ENCODE measurements at places on chromosomes 5 and 9.

GRCh38 chr5:102767862-102768261, 12.8 kb downstream of the PAM start:
- no peak for DNase-seq

DNA sequence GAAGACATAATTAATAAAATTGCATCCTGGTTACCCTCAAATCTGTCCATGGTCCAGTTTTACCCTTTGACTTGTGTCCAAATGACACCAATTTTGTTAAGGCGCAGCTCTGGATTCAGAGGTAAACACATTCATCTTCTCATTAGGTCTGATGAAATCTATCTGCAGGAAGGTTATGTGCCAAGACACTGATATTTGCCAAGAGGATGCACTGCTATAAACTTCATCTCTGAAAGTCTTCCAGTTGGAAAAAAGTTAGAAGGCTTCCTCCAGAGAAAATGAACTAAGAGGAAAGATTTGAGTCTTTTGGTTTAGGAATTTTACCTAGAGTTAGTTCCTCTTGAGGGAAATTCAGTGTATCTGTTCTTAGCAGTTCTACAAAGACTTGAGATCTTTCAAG, 717.8 kb downstream of the DTWD2 start:
- DNase-seq, result no peak

DNA sequence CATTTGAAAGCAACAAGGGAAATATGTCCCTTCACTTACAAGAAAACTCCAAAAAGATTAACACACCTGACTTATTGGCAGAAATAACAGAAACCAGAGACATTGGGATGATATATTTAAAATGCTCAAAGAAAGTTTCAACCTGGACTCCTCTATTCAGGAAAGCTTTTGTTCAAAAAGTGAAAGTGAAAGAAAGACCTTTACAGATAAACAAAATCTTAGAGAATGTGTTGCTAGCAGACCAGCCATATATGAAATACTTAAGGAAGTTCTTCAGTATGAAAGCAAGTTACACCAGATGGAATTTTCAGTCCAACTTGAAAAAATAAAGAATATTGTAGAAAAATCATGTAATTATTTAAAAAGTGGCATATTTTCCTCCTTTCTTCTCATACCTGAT, 1075.1 kb downstream of the NR2F1-AS1 start:
- no peak for DNase-seq

DNA sequence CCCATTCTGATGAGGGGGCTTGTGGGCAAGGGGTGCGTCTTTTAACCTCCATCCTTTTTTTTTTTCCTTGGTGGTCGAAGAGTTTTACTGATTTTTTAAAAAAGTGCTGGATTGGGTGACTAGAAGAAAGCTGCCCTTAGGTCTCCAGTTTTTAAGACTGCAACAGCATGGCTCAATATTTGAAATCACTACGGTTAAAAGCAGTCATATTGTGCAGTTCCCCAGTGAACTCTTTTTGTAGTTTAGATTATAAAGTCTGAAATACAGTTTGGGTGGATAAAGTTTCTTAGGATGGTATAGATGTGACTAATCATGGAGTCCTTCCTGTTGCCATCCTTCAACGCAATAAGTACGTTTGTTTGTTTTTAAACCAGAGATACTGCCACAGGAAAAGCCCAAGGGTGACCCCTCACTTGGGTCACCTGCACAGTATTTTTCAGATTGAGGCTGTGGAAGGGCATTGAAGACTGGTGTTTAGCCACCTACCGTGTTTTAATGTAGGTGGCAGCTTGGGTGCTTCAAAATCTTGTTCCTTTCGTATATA, 520 bp upstream of the DHFR start:
- DNase-seq, result no peak

DNA sequence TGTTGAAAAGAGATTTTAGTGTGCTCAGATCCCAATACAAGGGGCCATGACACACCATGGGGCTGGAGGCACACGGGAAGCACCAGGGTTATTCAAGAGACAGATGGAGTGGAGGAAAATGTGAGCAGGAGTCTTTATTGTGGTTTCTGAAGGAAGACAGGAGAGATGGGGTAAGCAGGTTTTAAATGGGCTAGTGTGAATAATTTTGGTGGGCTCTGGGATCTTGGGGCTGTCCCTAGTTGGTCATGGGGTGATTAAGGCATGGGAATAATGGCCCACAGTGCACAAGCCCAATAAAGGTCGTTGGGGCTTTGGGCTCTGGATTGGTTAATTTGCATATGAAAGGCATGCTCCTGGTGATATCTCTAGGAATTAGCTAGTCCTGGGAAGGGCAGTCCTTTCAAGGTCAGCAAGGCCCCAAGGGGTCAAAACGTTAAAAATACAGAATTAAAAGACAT, 3.6 kb upstream of the SCGB3A2 start:
- DNase-seq, result no peak

GRCh38 chr5:172904643-172905345, 54.4 kb upstream of the RPL26L1 start:
- DNase-seq, result peak; percentile 62

DNA sequence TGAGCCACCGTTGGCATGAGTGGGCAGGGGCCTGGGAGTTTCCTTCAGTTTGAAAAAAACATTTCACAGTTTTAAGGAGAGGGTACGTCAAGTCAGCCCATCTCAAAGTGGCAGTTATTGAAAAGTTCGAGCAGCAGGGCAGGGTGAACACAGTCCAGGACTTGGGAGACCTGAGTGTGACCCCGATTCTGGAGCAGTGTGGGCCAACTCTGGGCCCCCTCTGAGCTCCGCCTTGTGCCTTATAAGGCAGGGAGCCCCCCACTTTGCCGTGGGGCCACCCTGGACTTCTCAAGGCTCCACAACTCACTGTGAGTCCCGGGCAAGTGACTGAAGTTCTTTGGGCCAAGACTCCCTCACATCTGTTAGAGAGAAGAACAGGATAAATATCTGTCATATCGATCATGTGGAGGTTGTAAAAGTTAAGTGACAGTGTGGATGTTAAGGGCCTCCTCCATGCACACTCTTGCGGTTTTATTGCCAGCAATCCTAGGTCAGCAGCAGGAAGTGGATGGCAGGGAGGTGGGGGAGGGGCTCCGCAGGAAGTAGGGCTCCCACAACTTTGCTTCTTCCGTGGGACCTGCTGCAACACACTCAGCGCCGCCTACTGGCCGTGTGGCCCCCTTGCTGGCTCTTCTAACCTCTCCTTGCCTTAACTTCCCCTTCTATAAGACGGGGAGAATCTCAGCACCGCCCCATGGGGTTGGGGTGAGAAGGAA, 38.4 kb downstream of the HRH2 start:
- peak; percentile 23 for DNase-seq

DNA sequence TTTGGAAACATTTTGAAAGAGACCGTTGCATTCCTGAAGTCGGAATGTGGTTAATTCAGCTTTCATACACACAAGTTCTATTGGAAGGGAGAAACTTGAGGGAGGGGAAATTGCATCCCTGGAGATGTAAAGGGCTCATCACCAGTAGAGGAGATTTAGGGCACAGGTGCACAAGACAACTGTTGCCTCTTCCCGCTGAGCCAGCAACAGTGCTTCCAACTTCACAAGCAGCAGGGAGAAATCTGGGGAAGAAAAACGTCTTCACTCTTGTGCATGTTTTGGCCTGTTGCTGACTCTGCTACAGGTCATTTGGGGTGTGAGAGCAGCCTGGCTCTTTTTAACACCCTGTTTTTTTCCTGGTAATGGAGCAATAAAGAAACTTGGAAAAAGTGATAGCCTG, 277.9 kb downstream of the GAS1 start:
- no peak for DNase-seq

DNA sequence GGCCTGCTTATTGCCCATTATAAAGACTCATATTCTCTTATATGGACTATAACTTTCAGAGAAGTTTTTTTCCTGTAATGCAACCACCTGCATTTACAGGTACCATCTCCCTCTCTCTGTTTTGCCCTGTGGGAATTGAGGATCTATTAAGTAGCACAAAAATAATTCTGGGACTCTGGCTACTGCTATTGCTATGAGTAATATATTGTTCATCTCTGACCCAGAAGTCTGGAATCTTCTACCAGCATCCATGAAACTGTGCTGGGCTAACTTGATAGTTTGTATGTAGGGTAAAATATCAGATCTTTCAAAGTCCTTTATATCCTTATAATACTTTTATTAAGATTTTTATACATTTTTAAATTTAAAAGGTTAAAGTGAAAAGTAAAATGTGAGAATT, 607.2 kb downstream of the EFNA5 start:
- no peak for DNase-seq

DNA sequence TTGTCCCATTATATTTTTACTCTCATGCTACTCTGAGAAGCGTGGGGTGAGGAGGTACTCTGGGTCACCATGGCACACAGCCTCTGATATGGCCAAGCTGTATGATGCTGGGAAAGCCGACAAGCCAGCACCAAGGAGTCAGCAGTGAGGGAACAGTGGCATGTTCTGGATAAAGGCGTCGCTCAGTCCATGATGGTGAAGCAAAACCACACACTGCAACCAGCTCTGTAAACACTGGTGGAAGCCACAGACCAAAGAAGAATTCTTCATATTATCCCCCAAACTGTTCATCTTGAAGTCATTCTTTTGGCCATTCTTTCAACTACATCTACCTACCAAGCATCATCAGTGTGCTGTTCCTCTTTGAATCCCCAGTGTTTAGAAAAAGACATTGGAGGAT, 264.6 kb downstream of the ARHGEF28 start:
- no peak for DNase-seq

DNA sequence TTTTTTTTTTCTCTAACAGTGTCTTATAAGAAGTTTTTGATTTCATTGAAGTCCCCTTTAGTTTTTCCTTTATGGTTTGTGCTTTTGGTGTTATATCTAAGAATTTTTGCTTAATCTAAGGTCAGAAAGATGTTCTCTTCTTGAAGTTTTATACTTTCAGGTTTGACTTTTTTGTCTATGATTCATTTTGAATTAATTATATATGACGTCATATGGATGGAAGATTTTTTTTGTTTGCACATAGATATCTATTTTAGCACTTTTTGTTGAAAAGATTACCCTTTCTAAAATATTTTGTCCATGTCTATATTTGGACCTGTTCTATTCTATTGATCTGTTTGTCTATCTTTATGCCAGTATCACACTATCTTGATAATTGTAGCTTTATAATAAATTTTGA, 16.3 kb downstream of the UBAP1 start:
- no peak for DNase-seq
